EH (cell line): ENCODE measurements at places on chromosomes 5 and 9.
A peak's percentile ranks its signal among the peaks of the same experiment; 100 is the strongest.

- no peak for DNase-seq
These were observed 277.2 kb downstream of the ARHGEF28 start for GRCh38 chr5:73903169-73903568.

GRCh38 chr5:172142709-172143215 lies 45.3 kb downstream of the STK10 start:
- peak; percentile 22 for DNase-seq

- peak; percentile 78 for DNase-seq
These were observed 29.3 kb upstream of the UHRF2 start for GRCh38 chr9:6383551-6384225.

GRCh38 chr5:175133185-175133584 lies 310.8 kb downstream of the DRD1 start:
- no peak for DNase-seq

- peak; percentile 68 for DNase-seq
These were observed 1.7 kb downstream of the PALM2AKAP2 start for GRCh38 chr9:109781541-109782197.

DNA sequence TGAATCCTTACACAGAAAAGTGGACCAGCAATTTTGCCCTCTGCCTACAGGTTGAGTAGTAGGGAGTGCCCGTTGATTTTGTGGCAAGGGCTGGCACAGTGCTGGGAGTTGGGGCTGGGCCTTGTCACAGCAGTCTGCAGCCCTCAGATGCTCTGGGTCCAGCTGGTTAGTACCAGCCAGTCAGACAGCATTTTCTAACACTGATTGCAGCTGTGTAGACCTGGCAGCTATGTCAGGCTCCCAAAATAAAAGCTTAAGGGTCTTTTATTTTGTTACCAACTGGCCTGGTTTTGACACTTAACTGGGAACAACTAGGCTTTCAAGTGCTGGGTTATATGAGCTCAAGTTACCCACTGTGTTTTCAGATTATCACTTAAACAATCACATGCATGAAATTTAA lies 57.7 kb downstream of the MAT2B start:
- no peak for DNase-seq

DNA sequence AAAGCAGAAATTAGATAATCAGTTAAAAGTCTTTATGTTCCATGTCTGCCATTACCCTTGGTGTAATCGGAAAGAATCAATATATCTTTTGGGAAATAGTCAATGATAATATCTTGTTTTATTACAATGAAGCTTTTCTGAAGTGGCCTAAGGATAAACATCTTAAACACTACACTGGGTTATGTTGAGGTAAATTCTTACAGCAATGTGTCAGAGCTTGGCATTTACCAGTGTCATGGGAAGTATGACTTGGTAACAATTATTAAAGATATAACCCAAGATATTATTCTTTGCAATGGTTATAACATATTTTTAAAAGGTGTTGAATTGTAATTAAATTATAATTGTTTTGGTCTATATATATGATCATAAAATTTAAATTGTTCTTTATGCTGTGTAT lies 84.7 kb downstream of the CFAP95 start:
- DNase-seq = peak; percentile 25

DNA sequence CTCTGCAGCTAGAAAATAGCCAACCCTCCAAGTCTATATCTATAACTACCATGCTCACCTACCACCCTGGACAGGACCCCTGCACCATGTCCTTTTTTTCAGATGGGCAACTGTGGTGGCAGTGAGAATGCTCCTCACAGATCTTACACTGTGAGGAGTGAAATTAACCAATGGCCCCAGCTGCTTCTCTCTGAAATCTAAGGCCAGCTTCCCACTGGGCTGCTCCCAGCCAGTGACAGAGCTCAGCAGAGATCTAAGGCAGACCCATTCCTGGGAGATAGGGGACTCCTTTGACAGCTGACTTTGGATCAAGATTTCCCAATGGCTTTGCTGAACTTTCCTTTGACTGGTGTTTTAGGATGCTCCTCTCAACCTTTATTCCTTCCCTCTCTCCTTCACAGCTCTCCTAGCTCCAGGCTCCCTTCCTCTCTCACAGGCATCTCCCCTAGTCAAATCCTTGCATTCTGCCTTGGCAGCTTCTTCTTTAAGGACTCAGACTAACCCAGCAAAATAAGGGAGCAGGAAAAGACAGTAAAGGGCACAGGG lies 1.6 kb upstream of the ARAP3 start:
- DNase-seq = no peak

DNA sequence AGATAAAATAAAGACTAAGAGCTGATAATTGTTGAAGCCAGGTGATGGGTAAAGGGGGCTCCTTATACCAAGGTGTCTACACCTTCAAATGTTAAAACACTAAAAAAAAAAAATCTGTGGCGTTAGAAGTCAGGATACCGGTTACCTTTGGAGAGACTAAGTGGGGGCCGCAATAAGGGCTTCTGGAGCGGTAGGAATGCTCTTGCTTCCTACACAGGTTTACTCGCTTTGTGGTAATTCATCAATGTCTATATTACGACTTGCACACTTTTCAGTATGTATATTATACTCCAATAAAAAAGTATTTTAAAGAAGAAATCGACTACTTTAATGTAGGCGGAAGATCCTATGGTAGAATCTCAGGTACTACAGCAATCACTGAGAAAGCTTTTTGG lies 12.5 kb downstream of the MRPS27 start:
- DNase-seq = no peak
